ENCODE measurements at places on chromosomes 7 and 10. TPM values are rescaled to one million over a fixed set of nuclear protein-coding genes. Genes with fewer than 3 reads are reported as not detected.

Gene CALN1
- total RNA-seq, result not detected

Gene IFIT3
- 27.8 TPM for total RNA-seq

Gene OR2F1
- total RNA-seq, result not detected

Gene ERVW-1
- total RNA-seq, result not detected

Gene CYP26C1
- not detected for total RNA-seq

Gene PAOX
- 8.5 TPM for total RNA-seq

Gene RPEL1
- total RNA-seq, result not detected

Gene FBXL13
- 1.1 TPM for total RNA-seq

Gene GALNT17
- total RNA-seq, result not detected

Gene C1QL3
- not detected for total RNA-seq

Gene SLC18A3
- total RNA-seq, result not detected

Gene ARID5B
- total RNA-seq, result 56.7 TPM

Gene HOGA1
- 0.44 TPM for total RNA-seq

Gene DHTKD1
- total RNA-seq, result 36.4 TPM

Gene DCLRE1A
- total RNA-seq, result 3.7 TPM

Gene WIPF3
- not detected for total RNA-seq

Gene GLUD1
- 189 TPM for total RNA-seq

Gene AQP1
- total RNA-seq, result 3.9 TPM

Gene TMEM273
- total RNA-seq, result not detected

Gene SKIDA1
- total RNA-seq, result under 0.01 TPM

Gene DPP6
- under 0.01 TPM for total RNA-seq

Gene GARIN1A
- total RNA-seq, result 0.88 TPM

Gene PDLIM1
- 37.9 TPM for total RNA-seq

Gene ADAM22
- total RNA-seq, result 0.86 TPM

Gene OR9A2
- total RNA-seq, result not detected

Gene BHLHA15
- 16.2 TPM for total RNA-seq

Gene NEURL1
- 1.5 TPM for total RNA-seq

Gene PSPH
- 75.3 TPM for total RNA-seq

Gene GIMAP8
- under 0.01 TPM for total RNA-seq

Gene HTR5A
- not detected for total RNA-seq

Gene PON3
- not detected for total RNA-seq

Gene LRMDA
- total RNA-seq, result 0.22 TPM

Gene EMX2
- total RNA-seq, result 0.57 TPM

Gene CRHR2
- total RNA-seq, result not detected

Gene ENTPD7
- total RNA-seq, result 43.1 TPM

Gene NUTM2B
- under 0.01 TPM for total RNA-seq

Gene FOXI2
- not detected for total RNA-seq

Gene LRIT1
- not detected for total RNA-seq

Gene PLXDC2
- 4.6 TPM for total RNA-seq
